GM23248 (cell line): ENCODE measurements at places on chromosomes 2 and 18.

DNA sequence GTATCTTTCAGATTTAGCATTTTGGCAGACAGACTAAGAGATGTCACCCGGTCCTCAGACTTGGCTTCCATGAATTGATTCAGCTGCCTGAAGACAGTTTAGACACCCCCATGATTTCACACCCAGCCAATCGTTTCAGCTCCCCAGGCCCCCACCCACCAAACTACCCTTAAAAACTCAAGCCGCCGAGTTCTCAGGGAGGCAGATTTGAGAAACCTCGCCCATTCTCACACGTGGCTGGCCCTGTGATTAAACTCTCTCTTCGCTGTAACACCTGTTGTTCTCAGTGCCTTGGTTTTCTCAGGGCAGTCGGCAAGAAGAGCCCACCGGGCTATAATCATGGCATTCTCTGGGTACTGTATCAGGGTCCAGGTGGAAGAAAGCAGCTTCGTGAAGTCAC is 35.2 kb downstream of the UXS1 start:
- no peak for DNase-seq

GRCh38 chr2:136057023-136057801 is 60.7 kb downstream of the CXCR4 start:
- no peak for DNase-seq

DNA sequence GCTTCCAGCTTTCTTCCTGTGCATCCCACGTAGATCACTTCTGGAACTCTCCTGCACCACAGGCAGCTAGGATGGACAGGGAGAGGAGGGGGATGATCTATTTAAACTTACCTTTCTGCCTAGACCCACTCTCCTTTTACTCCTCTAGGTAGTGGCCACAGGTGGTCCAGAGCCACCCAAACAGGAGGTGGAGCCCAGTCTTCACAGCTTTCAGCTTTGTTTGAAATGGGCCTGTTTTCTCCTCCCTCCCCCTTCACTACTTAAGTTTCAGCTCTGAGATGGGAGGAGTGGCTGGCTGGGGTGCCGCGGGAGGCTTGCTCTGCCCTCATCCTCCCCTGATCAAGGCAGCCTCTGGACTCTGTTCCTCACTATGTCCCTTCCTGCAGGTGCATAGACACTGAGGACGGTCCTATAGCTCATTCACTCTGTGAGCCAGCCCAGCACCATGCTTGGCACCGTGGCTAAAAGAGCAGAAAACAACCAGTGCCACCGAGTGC is 12.6 kb upstream of the CELF4 start:
- no peak for DNase-seq

DNA sequence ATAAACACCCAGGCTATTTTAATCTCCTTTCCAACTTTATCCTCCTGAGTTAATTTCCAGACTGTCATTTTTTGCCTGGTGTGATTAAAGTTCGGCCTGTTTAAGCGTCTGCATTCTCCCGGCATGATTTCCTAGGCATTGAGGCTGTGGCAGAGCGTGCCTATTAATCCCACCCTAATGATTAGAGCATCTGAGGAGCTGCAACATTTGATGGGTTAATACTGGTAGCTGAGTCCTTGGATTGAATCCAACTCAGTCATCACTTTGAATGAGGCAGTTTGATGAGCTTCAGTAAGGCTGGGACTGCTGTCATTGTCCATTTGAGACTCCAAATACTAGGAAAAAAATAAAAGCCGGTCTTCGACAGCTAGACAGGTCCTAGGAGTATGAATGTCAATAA is 882.5 kb downstream of the SLC4A3 start:
- no peak for DNase-seq

- DNase-seq: peak; percentile 38
Observed at GRCh38 chr2:141554810-141555209, 576.0 kb downstream of the LRP1B start.

DNA sequence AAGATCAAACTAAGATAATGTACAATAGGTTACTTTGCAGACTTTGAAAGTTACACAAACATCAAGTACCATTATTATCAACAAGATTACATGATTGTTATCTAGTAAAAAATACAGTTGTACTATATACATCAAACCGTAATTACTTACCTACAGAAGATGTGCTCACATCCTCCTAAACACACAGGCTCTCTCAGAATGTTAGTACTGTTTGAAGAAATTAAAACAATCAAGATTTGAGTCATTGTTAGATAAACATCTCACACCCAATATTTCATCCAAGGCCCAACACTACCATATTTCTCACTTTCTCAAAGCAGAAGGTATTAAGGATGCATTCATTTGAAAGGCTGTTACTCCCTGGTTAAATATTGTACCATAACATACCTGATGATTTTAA is 12.6 kb downstream of the BARD1 start:
- no peak for DNase-seq

DNA sequence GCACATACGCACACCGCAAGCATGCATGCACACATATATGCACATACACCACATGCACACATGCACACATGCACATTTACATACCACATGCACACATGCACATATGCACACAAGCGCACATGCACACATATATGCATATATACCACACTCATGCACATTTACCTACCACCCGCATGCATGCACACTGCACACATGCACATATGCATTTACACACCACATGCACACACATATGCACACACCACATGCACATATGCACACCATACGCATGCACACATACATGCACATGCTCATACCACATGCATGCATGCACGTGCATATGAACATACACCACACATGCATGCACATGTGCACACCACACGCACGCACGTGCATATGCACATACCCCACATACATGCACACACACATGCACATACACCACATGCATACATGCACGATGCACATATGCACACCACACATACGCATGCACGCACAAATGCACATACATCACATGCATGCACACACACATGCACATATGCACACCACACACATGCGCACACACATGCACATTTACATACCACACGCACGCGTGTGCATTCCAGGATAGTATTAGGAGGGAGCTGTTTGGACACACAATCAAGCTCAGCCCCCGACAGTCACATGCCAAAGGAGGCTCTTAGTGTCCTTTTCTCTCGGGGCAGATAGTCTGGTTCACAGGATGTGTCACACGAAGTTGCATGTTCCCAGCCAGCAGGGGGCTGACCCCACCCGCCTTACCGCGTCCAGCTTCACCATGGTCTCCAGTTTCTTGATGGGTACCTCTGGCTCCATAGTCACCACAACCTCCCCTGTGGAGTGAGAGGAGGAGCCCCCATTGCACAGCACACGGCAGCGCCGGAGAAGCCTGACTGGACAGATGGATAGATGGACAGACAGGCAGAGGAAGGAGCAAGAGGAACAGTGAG is 5.9 kb downstream of the OTOF start:
- no peak for DNase-seq

GRCh38 chr18:12934454-12935071 is 13.2 kb upstream of the SEH1L start:
- peak; percentile 90 for DNase-seq

- no peak for DNase-seq
Observed at GRCh38 chr18:9828506-9829396, 57.0 kb upstream of the TXNDC2 start.

- DNase-seq: no peak
Observed at GRCh38 chr18:36546876-36547275, 249.4 kb downstream of the FHOD3 start.

GRCh38 chr2:34664266-34664665 is 1065.2 kb upstream of the FAM98A start:
- DNase-seq: no peak

GRCh38 chr2:225400060-225400511 is 576 bp downstream of the NYAP2 start:
- DNase-seq: peak; percentile 67

GRCh38 chr2:13193900-13194299 is 477.2 kb downstream of the TRIB2 start:
- peak; percentile 54 for DNase-seq

- no peak for DNase-seq
Observed at GRCh38 chr2:55092439-55092838, 42.2 kb upstream of the RTN4 start.

GRCh38 chr2:231816327-231817026 is 30.2 kb downstream of the COPS7B start:
- DNase-seq: no peak

DNA sequence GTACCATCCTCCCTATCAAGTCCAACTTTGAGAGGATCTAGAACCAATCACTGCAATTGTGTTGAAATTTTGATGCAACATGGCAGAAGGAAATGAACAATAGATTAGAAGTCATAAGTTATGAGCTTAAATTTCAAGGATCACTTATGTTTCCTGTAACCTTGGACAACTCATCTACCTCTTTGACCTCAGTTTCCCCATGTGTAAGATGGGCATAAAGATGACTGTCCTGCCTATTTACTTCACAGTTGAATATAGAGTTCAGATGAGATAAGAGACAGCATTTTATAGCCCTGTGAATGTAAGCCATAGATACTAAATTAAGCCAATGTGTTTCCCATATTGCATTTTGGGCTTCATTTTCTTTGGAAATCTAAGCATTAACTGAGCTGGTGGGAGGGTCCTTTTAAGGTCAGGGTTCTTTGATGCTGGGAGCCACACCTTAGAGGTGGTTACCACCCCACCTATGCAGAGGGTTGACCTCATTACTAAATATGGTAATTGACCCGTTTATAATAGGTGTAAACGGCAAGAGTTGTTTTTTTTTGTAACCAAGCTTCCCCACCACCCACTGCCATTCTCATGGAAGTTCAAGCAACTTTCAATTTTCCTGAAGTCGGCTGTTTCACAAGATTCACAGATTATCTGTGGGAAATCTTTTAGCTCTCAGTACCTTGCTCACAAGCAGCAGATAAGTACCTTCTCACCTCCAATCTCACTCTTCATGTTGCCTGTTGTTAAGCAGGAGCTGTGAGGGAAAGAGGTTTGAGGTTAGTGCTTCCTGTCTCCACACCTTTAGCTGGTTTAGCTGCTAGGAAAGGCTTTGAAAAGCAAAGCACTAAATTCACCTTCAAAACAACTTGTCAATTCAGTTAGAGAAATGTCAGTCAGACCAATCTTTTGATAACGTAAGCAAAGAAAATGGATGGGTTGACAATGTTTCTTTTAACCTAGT is 13.3 kb downstream of the CD28 start:
- DNase-seq: no peak

- DNase-seq: no peak
Observed at GRCh38 chr2:172273910-172274571, 153.3 kb upstream of the ITGA6 start.

DNA sequence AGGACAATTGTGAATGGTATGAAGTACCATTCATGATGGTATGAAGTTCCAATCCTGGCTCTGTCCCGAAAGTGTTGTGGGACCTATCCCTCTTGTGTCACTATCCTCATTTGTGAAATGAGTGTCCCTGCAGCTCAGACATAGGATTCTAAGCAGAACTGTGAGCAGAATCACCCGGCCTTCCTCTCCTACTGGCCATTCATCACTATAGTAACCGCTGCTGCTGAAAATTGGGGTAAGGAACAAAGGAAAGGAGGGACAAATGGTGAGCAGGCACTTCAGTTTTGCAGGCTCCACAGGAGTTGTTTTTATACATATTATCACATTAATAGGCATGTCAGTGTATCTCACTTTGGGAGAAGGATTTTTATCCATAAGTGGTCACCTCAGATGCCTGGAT is 27.4 kb downstream of the SMYD1 start:
- DNase-seq: no peak

GRCh38 chr2:24672589-24672988 is 120.6 kb downstream of the PTRHD1 start:
- no peak for DNase-seq
